Stimulated activated CD8-positive, alpha-beta memory T cell treated with anti-CD3 and anti-CD28 coated beads, Interleukin-7, amount 100 ng/mL, for 24 hours (primary cell): ENCODE measurements at places on chromosomes 16 and 17.

GRCh38 chr17:77872199-77872598, 86.3 kb upstream of the TNRC6C start:
- no peak for DNase-seq

DNA sequence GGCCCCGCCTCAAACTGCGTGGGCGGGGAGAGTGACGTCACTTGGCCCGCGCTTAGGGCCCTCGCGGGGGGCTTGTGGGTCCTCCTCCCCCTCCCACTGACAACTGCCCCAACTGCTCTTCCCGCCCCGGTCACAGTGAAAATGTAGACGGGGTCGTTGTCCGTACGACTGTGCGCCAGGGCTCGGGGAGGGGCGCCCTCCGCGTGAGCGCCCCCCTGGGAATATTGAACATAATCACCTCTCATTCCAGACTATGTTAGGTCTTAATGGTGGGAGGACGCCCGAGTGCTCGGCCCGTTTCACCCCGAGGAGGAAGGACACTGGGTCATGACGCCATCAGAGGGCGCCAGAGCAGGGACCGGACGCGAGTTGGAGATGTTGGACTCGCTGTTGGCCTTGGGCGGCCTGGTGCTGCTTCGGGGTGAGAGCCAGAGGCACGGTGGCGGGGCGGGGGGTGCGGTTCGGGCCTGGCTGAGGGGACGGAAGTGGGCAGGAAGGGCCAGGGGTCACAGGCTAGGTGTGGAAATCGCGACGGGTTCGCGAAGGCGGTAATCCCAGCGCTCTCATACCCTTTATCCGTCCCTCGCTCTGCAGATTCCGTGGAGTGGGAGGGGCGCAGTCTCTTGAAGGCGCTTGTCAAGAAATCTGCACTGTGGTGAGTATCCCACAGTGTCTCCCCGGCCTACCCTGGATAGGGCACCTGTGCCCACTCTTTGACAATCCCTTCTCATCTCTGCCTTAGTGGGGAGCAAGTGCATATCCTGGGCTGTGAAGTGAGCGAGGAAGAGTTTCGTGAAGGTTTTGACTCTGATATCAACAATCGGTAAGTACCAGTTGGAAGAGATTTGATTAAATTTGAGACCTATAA, at the start of gene ELP5:
Gene ELP5 (plus strand): TSS at position 40 of the 868 bp plus-strand sequence. CDS start 336 bp downstream, at position 376.
- DNase-seq = peak; percentile 80

DNA sequence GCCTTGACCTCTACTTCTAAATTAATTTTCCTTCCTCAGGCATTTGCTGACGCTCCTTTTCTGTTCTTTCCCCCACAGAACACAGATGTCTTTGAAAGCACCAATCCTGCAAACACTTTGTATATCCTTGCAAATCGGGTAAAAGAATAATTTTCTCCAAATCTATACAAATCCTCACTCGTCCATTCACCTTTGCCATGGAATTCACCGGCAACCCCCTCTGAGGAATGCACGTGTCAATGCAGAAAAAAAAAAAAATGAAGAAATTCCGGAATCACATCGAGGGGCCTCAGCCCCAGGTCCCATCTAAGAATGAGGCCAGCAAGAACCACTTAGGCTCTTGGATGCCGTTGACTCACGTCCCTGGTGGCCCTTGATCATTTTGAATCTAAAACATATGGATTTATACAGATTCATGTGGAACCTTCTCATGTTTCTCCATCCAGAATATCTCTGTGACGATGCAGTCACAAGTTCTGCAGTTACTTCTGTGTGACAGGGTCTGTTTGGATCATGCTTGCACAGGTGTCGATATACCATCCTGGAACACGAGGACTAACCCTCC, 136.9 kb downstream of the RBFOX3 start:
- no peak for DNase-seq

DNA sequence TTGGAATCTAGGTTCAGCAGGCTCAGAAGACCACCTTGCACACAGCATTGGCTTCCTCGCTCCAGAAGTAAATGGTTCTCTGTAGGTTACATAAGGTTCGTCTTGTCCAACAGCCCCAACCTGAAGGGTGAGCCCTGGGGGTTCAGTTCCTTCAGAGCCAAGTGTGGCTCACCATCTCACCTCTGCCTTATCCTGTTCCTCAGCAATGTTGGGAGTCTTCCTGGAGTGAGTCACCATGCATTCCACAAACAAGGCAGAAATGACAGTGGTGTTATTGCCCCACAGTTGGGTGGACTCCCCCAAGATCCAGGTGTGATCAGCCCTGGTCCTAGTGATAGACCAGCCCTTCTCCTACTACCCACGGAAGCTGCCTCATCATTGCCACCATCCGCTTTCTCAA, 26.8 kb upstream of the SMPD3 start:
- no peak for DNase-seq

- DNase-seq = no peak
These were observed 181.1 kb downstream of the SEC14L1 start for GRCh38 chr17:77321649-77322513.

- DNase-seq = no peak
These were observed 19.2 kb downstream of the CD300LB start for GRCh38 chr17:74512036-74512435.

DNA sequence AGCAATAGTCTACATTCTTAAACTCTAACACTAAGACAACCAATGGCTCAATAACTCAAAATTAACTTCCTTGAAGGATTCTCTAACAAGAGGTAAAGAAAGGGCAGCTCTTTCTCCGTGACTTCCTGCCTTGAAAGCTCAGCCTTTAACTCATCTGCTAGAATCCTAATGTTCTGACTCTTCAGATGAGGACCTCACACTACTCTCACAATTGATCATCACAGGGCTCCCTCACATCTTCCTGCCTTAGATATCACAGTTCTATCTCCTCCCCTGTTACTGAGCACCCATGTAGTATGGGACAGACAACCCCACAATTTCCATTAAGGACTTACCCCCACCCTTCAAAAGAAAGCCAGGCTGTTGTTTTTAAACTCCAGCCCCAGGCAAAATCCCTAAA, 33.5 kb downstream of the SMURF2 start:
- DNase-seq = no peak

- DNase-seq = no peak
These were observed 1.4 kb downstream of the HAGHL start for GRCh38 chr16:728131-728889.

GRCh38 chr17:57457188-57457587, 200.9 kb downstream of the MSI2 start:
- no peak for DNase-seq

GRCh38 chr17:34024386-34024785, 230.7 kb upstream of the CCL2 start:
- DNase-seq = no peak

- peak; percentile 65 for DNase-seq
These were observed 10.3 kb downstream of the ZNF771 start for GRCh38 chr16:30417529-30418349.

GRCh38 chr17:31579265-31579664, 187.8 kb downstream of the RAB11FIP4 start:
- no peak for DNase-seq

DNA sequence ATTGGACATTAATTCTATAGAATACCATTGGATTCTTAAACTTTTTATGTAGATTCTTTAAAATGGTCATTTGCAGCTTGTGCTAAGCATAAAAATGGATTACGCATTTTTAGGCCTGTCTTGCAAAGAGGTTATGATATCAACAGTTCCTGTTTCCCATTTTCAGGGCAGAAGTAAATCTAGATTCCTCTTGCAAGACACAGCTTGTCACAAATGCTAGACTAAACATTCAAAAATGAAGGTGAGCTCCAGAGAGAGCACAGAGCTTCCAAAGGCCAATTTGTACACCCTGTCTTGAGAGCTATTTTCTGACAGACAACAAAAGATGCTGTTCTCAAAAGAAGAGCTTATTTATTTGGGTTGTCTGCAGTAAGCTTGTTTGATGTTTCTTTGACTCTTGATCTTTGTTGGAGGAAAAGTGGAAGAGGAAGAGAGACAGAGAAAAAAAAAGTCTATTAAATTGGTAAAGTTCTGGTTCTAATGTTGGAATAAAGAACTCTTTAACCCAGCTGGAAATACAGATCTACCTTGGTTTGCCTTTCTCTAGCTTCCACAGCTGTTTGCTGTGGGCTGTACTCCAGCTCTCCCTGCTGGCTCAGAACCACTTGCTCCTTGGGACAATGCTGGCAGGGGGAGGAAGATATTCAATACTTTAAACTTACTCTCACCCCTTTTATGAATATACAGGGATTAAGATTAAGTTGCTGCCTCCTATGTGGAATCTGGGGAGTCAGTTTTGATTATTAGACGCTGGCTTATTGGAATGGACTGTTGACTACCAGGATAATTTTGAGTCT, 651.8 kb downstream of the CDH11 start:
- DNase-seq = no peak

DNA sequence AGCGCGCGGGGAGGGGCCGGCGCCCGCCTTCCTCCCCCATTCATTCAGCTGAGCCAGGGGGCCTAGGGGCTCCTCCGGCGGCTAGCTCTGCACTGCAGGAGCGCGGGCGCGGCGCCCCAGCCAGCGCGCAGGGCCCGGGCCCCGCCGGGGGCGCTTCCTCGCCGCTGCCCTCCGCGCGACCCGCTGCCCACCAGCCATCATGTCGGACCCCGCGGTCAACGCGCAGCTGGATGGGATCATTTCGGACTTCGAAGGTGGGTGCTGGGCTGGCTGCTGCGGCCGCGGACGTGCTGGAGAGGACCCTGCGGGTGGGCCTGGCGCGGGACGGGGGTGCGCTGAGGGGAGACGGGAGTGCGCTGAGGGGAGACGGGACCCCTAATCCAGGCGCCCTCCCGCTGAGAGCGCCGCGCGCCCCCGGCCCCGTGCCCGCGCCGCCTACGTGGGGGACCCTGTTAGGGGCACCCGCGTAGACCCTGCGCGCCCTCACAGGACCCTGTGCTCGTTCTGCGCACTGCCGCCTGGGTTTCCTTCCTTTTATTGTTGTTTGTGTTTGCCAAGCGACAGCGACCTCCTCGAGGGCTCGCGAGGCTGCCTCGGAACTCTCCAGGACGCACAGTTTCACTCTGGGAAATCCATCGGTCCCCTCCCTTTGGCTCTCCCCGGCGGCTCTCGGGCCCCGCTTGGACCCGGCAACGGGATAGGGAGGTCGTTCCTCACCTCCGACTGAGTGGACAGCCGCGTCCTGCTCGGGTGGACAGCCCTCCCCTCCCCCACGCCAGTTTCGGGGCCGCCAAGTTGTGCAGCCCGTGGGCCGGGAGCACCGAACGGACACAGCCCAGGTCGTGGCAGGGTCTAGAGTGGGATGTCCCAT, 232.8 kb downstream of the SEC14L1 start:
- DNase-seq = no peak

DNA sequence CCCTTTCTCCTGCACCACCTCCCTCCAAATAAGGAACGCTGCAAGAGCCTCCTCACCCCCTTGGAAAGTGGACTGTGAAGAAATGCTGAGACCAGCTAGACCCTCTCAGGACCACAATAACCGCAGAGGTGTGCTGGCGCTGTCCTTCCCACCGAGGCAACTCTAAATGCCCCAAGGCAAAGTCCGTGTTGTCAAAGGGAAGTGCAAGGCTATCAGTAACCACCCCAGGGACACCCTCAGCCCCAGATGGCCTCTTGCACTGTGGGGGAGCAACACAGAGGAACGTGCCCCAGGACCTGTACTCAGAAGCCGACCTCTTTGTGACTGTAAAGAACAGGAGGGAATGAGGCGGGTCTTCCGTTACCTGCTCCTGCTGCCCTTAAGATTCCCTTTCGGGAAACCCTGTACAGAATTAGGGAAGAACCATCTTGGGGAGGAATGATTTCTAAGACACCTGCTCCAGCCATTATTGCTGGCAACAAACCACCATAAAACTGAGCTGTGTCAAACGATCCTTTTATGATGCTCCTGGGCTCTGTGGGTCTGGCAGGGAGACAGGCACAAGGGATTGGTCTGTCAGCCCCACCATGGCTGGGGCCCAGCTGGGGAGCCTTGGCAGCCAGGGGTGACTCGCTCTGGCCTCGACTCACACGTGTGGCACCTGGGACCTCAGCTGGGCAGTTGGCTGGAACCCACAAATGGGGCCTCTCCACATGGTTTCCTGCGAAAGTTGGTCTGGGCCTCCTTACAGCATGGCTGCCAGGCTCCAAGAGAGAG, 14.6 kb upstream of the MED9 start:
- no peak for DNase-seq

- no peak for DNase-seq
These were observed 512.2 kb downstream of the GRIN2A start for GRCh38 chr16:9670033-9670432.

GRCh38 chr16:17921357-17921978, 415.1 kb downstream of the NPIPA8 start:
- peak; percentile 26 for DNase-seq

GRCh38 chr16:8931859-8932258, 31.8 kb downstream of the USP7 start:
- DNase-seq = peak; percentile 33

DNA sequence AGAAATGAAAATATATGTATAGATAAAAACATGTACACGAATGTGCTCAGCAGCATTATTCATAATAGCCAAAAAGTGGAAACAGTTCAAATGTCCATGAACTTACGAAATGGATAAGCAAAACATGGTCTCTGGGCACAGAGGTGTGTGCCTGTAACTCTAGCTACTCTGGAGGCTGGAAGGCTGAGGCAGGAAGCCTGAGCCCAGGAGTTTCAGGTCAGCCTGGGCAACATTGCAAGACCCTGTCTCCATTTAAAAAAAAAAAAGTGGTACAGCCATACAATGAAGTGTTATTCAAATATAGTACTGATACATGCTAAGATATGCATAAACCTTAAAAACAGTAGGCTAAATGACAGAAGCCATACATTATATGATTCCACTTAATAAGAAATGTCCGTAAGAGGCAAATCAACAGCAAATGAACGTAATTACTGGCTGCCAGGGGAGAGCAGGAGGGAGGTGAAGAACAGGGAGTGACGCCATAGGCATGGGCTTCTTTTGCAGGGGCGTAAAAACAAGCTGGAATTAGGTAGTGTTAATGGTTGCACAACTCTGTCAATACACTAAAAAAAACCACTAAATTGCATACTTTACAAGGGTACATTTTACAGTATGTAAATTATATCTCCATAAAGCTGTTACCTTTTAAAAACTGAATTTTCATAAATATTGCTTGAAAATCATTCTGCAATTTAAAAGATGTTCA, 87.2 kb upstream of the PLEKHM1 start:
- DNase-seq = no peak

DNA sequence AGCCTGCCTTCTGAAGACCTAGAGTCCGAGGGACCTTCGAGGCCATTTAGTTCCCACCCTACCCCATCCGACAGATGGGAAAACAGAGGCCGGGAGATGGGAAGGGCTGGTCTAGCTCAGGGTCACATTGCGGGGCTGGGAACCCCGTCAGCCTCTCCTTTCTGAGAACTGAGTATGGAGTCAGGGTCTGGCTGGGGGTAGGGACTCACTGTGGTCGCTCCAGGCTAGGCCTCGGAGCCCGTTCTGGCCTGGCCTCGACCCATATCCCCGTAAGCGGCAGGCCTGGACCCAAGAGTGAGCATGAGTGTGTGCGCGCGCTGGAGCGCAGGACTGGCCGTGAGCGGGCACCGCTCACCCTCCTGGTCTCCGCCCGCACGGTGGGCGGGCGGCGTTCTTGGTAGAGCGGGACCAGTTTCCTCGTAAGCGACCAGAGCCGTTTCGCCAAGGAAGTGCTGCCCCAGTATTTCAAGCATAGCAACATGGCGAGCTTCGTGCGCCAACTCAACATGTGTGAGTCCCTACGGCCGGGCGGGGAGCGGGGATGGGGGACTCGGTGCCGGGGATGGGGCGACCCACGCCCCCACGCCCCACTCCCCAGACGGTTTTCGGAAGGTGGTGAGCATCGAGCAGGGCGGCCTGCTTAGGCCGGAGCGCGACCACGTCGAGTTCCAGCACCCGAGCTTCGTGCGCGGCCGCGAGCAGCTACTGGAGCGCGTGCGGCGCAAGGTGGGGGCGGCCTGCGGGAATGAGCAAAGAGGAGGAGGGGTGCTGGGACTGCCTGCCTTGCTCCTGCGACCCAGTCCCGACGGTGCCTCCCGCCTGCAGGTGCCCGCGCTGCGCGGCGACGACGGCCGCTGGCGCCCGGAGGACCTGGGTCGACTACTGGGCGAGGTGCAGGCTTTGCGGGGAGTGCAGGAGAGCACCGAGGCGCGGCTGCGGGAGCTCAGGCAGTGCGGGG, 855 bp downstream of the HSF4 start:
- no peak for DNase-seq
